ENCODE measurements at places on chromosomes 6 and 20.

DNA sequence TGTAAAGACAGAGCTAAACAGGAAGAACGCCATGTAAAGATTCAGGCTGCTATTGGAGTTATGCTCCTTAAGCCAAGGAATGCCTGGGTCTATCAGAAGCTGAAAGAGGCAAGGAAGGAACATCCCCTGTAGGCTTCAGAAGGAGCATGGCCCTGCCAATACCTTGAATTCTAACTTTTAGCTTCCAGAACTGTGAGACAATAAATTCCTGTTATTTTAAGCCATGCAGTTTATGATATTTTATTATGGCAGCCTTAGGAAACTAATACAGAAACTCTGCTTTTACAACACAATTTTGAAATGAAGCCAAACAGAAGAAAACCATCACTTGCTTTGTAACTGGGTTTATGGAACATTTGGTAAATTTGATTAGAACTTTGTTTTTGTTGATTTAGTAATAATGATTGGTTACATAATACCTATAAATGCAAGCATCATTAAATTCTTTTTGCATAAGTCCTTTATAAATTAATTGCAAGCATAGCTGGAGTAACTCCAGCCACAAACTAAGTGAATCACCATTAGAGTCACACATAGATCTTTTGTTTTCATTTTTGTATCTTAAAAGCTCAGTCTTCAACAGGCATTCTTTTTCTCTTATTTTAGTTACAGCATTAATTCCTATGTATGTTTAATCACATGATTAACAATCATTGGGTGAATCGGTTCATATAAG, 33.5 kb upstream of the TSPYL1 start:
- DNase-seq: no peak

DNA sequence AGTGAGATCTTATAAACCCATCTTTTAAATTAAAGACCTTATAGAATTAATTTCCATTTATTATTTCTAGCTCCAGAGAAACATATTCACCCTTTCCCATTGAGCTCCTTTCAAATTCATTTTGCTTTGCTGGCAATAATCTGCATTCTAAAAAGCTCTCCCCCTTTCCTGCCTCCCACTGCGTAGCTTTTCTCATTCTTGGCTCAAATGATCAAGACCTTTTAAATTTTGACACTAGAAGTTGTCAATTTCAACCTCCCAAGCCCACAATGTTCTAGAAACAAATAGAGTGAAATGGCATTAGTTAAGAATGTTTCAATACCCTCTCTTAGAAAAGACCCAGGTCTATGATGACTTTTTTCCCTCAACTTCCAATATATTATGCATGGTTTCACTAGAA, 186.9 kb downstream of the AKAP7 start:
- no peak for DNase-seq

DNA sequence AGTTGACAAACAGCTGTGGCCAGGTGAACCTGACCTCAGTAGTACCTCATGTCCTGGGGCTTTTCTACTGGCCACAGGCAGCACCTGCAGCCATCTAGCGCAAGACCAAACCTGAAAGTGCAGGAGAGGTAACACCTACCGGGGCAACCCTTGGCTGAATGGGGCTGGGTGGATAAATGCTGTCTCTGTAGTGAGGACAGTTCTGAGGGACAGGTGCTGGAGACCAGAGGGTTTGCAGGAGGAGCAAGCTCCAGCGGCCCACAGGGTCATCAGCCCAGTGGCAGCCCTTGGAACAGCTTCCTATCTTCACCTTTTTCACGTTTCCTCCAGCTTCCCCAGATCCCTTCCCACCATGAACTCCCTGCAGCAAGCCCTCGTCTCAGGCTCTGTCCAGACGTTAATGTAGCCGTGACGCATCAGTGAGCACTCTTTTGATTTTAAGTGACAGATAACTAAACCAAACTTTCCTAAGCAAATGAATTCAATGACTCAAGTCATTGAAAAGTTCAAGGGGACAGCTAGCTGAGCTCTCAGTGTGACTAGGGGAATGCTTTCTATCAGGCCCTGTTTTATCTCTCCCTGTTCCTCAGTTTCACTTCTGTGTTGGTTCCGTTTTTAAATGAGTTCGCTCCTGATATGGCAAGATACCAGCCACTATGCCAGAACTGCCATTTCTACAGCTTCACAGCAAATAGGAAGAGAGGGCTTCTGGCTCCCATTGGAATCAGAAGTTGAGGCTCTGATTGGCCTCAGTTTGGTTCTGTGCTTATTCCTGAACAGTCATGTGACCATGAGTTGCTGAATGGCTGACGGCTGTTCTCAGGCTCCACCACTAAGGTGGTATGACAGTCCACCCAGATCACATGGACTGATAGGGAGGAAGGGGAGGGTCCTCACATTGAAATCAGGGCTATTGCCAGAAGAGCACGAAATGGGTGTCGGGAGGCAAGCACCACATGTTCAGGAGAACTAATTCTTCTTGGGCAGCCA, 12.1 kb upstream of the PFDN4 start:
- no peak for DNase-seq

GRCh38 chr6:29466241-29466640, 9.3 kb downstream of the OR2H1 start:
- DNase-seq: no peak

- no peak for DNase-seq
These were observed 164.5 kb downstream of the MTHFD1L start for GRCh38 chr6:151029970-151030369.

- no peak for DNase-seq
These were observed 395.8 kb upstream of the CNR1 start for GRCh38 chr6:88561954-88562315.

GRCh38 chr20:36320898-36321695, 15.0 kb downstream of the DLGAP4 start:
- DNase-seq: no peak

DNA sequence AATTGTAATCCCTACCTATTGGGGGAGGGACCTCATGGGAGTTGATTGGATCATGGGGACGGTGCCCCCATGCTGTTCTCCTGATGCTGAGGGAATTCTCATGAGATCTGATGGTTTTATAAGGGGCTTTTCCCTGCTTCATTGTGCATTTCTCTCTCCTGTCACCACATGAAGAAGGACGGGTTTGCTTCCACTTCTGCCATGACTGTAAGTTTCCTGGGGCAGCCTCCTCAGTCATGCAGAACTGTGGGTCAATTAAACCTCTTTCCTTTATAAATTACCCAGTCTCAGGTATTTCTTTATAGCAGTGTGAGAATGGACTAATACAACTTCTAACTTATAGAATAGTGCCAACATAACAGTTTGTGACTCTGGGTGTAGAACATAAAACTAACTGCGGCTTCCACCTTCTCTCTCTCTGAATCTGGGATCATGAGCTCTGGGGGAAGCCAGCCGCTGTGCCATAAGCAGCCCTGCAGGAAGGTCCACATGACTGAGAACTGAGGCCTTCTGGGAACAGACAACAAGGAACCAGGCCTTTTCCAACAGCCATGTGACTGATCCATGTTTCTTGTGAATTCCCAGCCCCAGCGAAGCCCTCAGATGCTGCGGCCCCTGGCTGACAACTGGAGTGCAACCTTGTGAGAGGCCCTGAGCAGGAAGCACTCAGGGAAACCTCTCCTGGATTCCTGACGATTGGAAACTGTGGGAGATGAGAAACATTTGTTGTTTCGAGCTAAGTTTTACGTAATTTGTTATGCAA, 3.4 kb upstream of the HLA-A start:
- DNase-seq: no peak

- DNase-seq: no peak
These were observed 703 bp downstream of the MRPL2 start for GRCh38 chr6:43058531-43058930.

- no peak for DNase-seq
These were observed 46.8 kb upstream of the UNC93A start for GRCh38 chr6:167244064-167244960.

- no peak for DNase-seq
These were observed 95.3 kb downstream of the EPB41L2 start for GRCh38 chr6:130967502-130968445.

- DNase-seq: no peak
These were observed 67.2 kb upstream of the RNF24 start for GRCh38 chr20:4082406-4083097.

DNA sequence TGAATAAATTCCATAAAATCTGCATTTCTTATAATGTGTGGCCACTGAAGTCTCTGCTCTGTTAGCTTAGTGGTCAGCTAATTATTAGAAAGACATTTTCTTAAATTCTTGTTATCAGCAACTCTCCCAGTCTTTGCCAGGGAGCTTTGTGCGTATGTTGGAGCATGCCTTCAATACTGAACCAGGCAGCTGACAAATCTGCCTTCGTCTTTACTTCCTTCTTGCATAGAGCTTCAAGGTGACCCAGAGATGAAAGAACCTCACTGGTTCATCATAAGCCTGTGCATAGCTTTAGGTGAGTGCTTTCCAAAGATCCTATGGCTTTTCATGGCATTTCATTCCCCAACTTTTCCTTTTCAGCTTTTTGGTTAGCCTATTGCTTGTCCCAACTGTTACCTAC, 43.0 kb upstream of the NELFCD start:
- no peak for DNase-seq

DNA sequence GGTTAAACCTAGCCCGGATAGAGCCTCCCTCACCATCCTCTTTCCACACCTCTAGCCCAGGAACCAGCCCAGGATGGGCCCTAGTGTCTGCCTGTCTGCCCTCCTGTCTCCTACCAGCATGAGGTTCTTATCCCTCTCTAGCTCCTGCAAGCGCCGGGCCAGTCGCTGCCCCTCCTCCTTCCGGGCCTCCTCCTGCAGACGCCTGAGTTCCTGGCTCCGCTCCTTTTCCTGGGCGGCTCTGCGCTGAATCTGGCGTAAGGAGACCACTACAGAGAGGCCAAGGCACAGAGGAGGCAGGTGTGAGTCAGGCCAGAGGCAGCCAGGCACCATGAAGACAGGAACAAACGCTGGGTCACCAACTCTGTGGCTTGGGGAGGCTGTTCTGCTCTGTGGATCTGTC, 4.3 kb upstream of the PSORS1C2 start:
- no peak for DNase-seq

- no peak for DNase-seq
These were observed 35.1 kb downstream of the RBM38 start for GRCh38 chr20:57426271-57426689.

DNA sequence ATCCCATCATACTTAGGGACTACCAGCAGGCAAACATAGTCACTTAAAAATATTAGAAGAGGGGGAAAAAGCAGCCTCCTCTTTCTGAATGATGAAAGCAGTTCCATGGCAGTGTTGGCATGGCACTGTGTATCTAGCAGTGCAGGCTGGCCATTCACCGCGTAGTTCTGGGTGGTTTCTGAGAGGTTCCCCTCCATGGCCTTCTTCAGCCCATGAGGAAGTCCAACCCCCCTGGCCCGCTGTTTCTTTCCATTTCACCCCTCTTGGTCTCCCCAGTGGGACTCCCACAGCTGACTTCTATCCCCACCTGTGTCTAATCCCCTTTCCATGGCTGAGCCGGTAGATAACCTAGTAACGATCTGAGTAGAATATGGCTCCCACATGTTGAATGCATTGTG, 17.0 kb downstream of the PPARD start:
- DNase-seq: no peak

GRCh38 chr20:49237531-49237930, 18.3 kb downstream of the DDX27 start:
- no peak for DNase-seq

DNA sequence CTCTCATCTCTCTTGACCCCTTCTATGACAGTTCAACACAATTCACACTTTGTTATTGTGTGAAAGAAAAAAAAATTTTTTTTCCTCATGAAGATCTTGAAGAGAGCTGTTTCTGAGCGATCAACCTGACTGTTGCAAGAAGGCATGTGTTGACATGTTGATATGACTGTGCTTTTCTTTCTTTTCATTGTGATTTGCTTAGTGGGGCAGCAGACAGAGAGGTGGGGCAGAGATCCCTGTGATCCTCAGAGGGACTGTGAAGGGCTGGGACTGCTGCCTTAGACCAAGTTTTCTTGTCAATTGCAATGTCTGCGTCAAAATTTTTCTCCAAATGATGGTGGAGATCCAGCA, 70.8 kb upstream of the IYD start:
- DNase-seq: no peak

- no peak for DNase-seq
These were observed 332.2 kb downstream of the KHDRBS2 start for GRCh38 chr6:61953851-61954250.

DNA sequence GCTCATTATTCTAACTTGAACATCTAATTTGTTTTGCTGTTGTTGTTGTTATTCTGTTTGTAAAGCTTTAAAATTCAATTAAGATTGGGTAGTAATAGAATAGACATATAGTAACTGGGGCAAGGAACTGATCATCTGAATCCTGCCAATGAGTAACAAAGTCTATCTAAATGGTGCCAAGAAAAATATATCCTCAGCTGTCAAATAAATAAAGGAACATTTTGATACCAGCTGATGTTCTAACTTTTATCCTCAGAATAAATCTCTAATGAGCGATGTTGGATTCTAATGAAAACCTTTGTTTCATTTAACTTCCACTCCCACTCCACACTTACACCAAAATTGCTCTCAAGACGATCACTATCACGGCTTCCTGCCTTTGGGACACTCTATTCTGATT, 210.9 kb downstream of the TINAG start:
- DNase-seq: no peak

DNA sequence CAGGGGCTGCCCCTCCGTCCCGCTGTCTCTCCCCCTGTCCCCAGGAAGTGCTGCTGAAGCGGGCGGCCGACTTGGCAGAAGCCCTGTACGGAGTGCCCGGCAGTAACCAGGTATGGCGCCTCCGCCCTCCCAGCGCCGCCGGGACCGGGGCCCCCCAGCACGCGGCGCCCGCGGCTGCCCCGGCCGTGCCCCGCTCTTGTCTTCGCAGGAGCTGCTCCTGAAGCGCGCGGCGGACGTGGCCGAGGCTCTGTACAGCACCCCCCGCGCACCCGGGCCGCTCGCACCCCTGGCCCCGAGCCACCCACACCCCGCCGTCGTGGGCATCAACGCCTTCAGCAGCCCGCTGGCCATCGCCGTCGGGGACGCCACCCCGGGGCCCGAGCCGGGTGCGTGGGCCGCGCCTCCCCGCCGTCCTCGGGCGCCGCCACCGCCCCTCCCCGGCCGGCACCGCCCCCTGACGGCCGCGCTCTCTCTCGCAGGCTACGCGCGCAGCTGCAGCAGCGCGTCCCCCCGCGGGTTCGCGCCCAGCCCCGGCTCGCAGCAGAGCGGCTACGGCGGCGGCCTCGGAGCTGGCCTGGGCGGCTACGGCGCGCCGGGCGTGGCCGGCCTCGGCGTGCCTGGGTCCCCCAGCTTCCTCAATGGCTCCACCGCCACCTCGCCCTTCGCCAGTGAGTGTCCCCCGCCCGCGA, 48.4 kb downstream of the CPXM1 start:
- no peak for DNase-seq

- no peak for DNase-seq
These were observed 316.1 kb upstream of the PRDM1 start for GRCh38 chr6:105769987-105770386.
